ENCODE measurements at places on chromosomes 1 and 21.

DNA sequence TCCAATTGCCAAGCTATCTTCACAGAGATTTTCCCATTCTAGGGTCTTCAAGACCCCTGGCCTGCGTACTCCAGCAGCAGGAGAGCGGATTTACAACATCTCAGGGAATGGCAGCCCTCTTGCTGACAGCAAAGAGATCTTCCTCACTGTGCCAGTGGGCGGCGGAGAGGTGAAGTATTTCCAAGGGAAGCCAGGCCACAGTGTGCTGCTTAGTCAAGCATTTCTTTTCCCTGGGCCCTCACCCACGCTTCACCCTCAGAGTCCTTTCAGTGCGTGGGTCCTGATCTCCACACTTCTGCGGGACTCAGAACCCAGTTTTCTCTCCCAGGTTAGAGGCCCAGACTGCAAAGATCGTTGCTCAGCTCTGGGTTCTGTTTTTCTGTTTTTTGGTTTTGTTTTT, 13.1 kb downstream of the CDCA8 start:
- DNase-seq: no peak

DNA sequence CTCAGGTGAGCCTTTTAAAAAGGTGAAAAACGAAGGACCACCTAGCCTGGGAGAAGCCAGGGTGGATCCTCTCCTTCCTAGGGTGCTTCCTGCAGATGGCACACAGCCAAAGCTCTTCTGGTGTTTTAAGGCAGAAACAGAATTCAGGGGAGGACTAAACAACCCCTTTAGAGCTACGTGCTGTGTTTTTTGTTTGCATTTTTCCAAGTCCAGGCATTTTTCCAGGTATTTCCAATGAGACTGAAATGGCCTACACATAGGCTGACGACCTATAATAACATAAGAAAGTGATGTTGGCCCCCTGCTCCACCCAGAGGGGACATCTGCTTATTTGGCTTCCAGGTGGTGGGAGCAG, 83.8 kb downstream of the CAPZB start:
- no peak for DNase-seq

DNA sequence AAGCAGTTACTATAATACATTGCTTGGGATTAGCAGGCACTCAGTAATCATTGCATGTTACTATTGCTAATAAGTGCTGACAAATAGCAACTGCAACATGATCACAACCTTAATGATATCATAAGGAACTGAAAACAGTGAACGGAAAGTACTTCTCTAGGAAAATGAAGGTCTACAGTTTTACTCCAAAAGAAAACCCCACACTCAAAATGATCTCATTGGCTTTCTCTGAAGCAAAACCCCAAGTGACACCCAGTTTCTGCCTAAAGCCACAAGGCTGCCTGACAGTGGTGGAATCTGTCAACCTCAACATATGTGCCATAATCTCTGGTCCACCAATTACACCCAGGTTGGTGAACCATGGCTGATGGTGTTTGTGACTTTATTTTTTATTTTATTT, 137.6 kb downstream of the PTGER3 start:
- DNase-seq: no peak

GRCh38 chr1:225498549-225499136, 70.8 kb upstream of the LBR start:
- DNase-seq: no peak

- no peak for DNase-seq
These were observed 1087.5 kb downstream of the KCNT2 start for GRCh38 chr1:195520757-195521156.

- no peak for DNase-seq
These were observed 356.3 kb downstream of the PLPP3 start for GRCh38 chr1:56222914-56223540.

DNA sequence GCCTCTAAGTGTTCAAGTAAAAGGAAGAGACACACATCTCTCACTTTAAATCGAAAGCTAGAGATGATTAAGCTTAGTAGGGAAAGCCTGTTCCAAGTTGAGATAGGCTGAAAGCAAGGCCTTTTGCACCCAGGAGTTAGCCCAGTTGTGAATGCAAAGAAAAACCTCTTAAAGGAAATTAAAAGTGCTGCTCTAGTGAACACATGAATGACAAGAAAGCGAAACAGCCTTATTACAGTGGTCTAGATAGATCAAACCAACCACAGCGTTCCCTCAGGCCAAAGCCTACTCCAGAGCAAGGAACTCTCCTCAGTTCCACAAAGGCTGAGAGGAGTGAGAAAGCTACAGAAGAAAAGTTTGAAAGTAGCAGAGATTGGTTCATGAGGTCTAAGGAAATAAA, 14.9 kb downstream of the TCP10L start:
- DNase-seq: no peak

DNA sequence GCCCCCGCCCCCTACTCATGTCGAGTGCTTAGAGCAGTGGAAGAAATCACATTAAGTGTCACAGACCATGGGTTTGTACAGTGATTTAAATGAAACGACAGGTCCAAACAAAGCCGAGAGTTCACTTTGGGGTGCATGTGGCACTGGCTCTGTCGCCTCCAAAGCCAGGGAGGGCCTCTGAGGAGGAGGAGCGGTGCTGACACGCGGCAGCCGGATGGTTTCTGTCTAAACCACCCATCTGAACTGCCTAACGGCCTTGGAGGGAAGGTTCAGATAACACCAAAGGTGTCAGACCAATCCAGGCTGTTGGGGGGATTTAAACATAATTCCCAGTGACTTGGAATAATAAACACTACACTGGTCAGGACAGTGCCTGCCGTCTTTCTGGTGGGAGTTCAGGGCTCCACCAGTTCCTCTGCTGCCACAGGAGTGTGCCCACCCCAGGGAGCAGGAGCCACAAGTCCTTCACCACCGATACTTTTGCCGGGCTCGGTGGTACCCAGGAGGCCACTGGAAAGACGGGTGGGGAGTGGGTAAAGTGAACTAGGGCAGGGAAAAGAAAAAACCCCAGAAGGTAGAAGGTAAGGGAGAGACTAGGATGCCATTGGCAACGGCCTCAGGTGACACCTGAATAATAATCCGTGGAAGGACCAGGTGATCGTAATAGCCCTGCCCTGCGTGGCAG, 78.2 kb downstream of the SLC66A1 start:
- DNase-seq: no peak

DNA sequence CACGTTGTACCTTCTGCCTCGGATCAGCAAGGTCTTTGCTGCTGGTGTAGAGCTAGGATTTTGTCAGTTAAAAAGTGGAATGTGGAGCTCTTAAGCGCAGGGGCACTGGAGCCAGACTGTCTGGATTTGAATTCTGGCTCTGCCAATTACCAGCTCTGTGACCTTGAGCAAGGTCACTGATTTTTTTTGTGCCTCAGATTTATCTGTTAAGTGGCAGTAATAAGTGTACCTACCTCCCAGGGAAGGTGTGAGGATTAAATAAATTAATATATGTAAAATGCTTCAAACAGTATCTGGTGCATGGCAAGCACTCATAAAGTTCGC, 40.3 kb downstream of the UBE2U start:
- DNase-seq: no peak

DNA sequence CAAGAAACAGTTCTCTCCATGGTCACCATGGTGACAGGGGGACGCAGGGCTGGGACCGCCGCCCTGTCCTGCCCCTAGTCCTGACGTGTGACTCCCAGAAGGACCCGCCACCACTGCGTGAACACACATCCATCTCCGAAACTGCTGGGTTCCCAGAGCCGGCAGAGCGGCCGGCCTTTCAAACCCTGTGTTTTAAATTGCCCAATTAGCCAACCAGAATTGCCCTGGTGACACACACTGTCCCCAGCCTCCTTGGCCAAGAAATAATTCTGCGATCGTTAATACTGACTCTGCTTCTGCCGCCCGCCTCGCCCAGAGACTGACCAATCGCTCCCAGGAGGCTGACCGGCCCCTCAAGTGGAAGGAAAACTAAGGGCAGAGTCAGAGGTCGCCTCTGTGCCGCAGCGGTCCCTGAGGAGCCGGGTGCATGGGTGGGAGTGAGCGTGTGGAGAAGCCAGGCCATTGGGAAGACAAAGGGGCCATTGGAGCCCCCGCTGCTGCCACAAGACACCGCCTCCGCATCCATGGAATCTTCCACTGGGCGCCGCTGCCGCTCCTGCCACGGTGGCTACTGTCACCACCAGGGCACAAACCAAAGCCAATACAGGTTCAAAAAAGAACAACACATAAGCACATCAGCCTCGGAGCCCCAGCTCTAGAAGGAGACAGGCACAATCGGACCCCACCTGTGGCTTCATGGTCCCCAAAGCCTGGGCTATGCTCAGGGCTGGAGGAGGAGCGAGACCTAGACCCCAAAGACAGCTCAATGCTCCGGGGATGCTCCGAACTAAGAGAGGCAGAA, 273.2 kb downstream of the NPHP4 start:
- DNase-seq: peak; percentile 39

DNA sequence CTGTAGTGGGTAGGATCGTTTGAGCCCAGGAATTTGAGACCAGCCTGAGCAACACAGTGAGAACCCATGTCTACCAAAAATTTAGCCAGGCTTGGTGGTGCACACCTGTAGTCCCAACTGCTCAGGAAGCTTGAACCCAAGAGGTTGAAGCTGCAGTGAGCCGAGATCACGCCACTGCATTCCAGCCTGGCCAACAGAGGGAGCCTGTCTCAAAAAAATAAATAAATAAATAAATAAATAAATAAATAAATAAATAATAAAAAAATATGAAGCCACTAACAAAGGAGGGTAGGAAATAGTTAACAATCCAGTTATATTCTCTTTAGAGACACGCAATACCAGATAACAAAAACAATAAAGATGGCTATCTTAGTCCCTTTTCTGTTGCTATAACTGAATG, 11.9 kb upstream of the CBR3 start:
- no peak for DNase-seq

DNA sequence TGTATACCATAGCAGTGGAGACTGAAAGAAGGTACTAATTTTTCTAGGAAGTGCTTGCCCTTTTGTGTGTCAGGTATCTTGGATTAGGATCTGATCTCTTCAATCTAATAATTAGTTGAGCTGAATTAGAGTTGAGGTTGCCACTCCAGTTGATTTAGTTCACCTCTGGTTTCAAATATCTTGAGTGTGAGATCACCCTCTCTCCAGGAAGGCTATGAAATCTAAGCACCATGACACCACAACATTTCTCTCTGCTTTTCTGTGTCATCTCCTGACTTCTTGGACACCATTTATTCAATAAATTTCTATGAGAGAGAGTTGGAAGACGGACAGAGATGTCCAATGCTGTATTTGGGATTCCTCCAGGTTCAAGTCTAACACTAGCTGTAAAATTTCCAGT, 212.8 kb downstream of the DYRK1A start:
- no peak for DNase-seq

- no peak for DNase-seq
These were observed 76.1 kb downstream of the OLFM3 start for GRCh38 chr1:101920577-101920976.

DNA sequence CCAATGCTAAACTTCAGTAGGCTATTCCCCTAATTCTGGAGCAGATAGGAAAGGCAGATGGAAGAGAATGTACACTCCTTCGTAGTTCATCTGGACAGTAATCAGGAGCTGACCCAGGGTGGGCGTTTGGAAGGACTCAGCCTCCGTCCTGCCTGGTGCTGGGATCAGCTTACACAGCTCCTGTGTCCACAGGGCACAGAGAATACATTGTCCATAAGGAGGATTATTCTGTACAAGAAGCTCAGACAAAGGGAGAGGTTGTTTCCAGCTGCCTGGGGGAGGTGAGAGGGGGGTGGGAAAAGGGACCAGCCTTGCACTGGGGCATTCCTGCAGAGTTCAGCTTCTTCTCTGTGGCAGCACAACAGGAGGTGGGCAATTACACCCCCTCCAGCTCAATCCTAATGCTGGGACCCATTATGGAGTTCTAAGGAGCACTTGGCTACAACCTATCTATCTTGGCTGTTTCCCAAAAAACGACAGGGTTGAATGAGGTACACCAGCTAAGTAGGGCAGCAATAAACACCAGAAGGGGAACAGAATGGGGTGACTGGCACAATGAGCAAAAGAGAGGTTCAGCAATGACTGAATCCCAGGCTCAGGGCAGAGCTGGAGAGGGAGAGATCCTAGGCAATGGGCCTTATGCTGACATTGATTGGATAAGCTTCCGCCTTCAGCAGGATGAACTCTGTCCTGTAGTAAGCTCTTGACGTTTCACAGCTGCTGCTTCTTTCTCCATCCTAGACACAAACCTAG, 7.4 kb downstream of the MED8 start:
- DNase-seq: no peak

DNA sequence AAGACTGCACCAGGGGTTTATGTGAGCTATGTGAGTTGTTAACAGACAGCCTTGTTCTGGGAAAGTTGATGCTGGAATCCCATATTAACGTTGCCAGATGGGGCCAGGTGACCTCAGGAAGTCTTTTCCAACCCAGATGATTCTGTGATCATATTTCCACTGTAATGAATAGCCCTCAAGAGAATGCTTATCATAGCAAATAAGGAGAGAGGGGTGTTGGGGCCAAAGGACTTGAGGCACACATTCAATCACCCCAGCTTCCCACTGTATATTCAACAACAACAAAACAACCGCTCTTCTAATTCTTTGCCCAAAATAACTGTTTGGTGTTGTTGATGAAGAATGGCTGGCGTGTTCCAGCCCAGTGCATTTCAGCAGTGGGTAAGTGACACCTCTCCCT, 14.1 kb downstream of the ZNF697 start:
- no peak for DNase-seq

DNA sequence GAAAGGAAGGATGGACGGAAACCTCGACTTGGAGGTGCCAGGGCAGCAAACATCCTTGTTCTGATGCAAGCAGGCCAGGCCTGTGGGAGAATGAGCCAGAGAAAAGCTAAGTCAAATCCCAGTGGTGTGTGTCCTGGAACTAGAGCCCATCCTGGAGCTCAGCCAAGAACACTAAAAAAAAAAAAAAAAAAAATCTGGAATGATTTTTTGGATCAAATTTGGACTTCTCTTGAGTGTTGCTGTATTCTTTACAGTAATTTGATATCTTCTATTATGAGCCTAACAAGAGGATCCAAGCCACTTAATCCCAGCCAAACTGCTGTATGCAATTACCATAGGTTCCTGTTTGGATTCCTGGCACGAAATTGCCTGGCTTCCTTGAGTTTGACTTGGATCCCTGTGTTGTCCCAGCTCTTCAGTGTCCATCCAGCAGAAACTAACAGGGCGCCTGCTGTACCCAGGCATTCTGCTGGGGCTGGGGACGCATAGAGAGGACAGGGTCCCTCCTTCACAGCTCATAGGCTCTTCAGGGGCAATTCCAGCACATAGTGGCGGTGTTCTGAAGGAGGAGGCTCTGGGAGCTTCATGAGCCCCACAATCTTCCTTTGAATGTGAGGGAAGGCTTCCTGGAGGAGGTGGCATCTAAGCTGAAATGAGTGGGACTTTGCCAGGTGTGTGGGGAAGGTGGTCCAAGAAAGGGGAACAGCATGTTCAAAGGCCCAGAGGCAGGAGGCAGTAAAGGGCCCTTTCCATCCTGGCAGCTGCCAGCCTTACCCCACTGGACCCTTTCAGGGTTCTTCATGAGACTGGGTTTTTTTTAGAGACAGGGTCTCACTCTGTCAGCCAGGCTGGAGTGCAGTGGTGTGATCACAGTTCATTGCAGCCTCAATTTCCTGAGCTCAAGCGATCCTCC, 24.7 kb downstream of the EPHX1 start:
- DNase-seq: peak; percentile 79

GRCh38 chr1:43229826-43230780, 39.7 kb upstream of the TMEM125 start:
- no peak for DNase-seq

GRCh38 chr1:153527683-153528040, 8.1 kb downstream of the S100A6 start:
- DNase-seq: peak; percentile 32

Measured in right forelimb (tissue), 1 donor.